Adrenal gland (tissue), 19 donors: ENCODE measurements at places on chromosomes 1 and 21. TPM values are rescaled to one million over a fixed set of nuclear protein-coding genes. Genes with fewer than 3 reads are reported as not detected.

The CLCA4 gene
- 0.20 TPM for polyA plus RNA-seq

DNA sequence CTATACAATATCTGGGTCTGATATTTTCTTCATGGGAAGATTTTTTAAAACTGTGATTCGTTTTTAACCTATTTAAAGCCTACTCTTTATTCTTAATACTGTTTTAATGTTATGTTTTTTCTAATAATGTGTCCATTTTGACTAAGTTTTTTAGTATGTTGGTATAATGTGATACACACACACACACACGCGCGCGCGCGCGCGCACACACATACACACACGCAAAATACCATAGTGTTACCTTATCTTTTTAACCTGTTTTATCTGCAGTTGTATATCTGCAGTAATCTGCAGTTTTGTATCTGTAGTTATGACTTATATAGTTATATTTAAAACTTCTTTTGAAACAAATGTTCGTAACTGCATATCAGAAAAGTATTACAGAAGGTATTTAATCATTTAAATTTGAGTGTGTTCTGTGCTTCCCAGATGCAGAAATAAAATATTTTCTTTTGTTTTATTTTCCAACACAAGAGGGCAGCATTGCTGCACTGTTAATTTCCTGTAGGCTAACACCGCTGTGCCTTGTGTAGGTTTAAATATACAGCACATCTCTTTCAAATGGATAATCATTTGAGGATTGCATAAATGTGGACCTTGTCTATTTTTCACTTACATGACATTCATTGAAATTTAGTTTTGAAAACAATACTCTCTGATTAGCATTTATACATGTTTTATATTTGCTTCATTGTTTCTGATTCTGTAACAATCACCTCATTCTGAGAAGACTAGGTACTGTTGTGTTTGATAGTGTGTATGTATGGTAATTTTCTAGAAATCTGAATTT lies 166.1 kb downstream of the PDE4B start:
- H3K36me3 ChIP-seq = no peaks in the 10 kb centered on the region
- H3K27ac ChIP-seq = no peak overlapping the region
- no peaks in the 10 kb centered on the region for H3K27me3 ChIP-seq
- H3K4me3 ChIP-seq = no peak overlapping the region
- no peaks in the 10 kb centered on the region for H3K4me1 ChIP-seq

DNA sequence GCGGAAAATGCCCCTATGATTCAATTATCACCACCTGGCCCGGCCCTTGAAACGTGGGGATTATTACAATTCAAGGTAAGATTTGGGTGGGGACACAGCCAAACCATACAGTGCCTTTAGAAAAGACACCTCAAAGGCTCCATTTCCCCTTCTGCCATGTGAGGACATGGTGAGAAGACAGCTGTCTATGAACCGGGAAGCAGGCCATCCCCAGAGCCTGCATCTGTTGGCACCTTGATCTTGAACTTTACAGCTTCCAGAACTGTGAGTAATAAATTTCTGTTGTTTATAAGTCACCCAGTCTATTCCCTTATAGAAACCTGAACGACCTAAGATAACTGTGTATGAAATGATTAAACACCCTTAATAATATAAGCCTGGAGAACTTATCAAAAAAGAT lies 61.6 kb downstream of the KIFAP3 start:
- H3K36me3 ChIP-seq = no peaks in the 10 kb centered on the region
- H3K27me3 ChIP-seq = no peaks in the 10 kb centered on the region
- H3K4me1 ChIP-seq = no peaks in the 10 kb centered on the region
- H3K4me3 ChIP-seq = no peak overlapping the region
- H3K27ac ChIP-seq = no peak overlapping the region
- DNase-seq = no peak

DNA sequence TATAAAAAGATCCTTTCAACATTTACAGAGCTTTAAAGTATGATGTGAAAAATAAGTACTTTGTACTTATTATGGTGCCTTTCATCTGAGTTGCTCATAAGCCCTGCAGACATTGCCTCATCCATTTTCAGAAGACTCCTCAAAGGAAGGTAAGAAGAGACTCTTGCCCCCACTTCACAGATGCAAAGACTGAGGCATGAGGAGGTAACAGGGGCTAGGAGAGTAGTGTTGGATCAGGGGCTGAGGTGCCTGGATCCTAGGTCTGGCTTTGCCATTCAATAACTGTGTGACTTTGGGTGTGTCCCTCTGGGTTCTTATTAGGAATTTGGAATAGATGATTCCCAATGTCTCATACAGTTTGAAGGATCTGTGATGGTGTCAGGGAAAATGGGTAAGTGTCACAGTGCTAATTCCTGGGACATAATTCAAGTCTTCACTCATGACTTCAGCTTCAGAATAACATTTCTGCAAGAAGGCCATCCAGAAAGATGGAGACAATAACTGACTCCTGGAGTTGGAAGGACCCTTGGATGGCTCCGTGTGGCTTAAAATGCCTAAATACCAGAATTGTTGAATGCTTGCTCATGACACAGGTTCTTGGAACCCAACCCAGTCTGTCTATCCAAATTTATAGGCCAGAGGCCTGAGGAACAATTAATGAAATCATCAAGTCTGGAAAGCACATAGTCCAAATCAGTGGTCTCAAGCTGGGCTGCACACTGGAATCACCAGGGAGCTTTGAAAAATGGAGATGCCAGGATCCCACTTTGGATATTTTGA lies 93.1 kb upstream of the RUNX1 start:
- H3K4me1 ChIP-seq = no peaks in the 10 kb centered on the region
- no peak overlapping the region for H3K27ac ChIP-seq
- H3K27me3 ChIP-seq = no peaks in the 10 kb centered on the region

GRCh38 chr1:68490046-68490651 lies 6.7 kb downstream of the DEPDC1 start:
- no peaks in the 10 kb centered on the region for H3K4me1 ChIP-seq
- no peaks in the 10 kb centered on the region for H3K27me3 ChIP-seq
- no peak overlapping the region for H3K4me3 ChIP-seq
- H3K36me3 ChIP-seq = no peaks in the 10 kb centered on the region

GRCh38 chr1:78833491-78833890 lies 173.0 kb downstream of the ADGRL4 start:
- H3K27me3 ChIP-seq = no peaks in the 10 kb centered on the region
- no peaks in the 10 kb centered on the region for H3K4me1 ChIP-seq
- DNase-seq = no peak
- H3K36me3 ChIP-seq = no peaks in the 10 kb centered on the region
- H3K27ac ChIP-seq = no peak overlapping the region

GRCh38 chr1:41758500-41758899 lies 160.2 kb downstream of the HIVEP3 start:
- no peak overlapping the region for H3K27ac ChIP-seq
- H3K27me3 ChIP-seq = no peaks in the 10 kb centered on the region
- no peaks in the 10 kb centered on the region for H3K36me3 ChIP-seq
- H3K4me1 ChIP-seq = no peaks in the 10 kb centered on the region

GRCh38 chr1:11571906-11572616 lies 82.2 kb downstream of the FBXO2 start:
- no peaks in the 10 kb centered on the region for H3K36me3 ChIP-seq
- no peaks in the 10 kb centered on the region for H3K4me1 ChIP-seq
- H3K27ac ChIP-seq = no peak overlapping the region
- H3K27me3 ChIP-seq = no peaks in the 10 kb centered on the region
- no peak overlapping the region for H3K4me3 ChIP-seq

The GJC2 gene
- polyA plus RNA-seq = 2.1 TPM

The MMEL1 gene
- 8.2 TPM for polyA plus RNA-seq

GRCh38 chr1:118698911-118699310 lies 289.2 kb downstream of the TBX15 start:
- H3K4me1 ChIP-seq = no peaks in the 10 kb centered on the region
- H3K36me3 ChIP-seq = no peaks in the 10 kb centered on the region
- no peak overlapping the region for H3K27ac ChIP-seq
- H3K4me3 ChIP-seq = no peak overlapping the region
- no peak for DNase-seq

DNA sequence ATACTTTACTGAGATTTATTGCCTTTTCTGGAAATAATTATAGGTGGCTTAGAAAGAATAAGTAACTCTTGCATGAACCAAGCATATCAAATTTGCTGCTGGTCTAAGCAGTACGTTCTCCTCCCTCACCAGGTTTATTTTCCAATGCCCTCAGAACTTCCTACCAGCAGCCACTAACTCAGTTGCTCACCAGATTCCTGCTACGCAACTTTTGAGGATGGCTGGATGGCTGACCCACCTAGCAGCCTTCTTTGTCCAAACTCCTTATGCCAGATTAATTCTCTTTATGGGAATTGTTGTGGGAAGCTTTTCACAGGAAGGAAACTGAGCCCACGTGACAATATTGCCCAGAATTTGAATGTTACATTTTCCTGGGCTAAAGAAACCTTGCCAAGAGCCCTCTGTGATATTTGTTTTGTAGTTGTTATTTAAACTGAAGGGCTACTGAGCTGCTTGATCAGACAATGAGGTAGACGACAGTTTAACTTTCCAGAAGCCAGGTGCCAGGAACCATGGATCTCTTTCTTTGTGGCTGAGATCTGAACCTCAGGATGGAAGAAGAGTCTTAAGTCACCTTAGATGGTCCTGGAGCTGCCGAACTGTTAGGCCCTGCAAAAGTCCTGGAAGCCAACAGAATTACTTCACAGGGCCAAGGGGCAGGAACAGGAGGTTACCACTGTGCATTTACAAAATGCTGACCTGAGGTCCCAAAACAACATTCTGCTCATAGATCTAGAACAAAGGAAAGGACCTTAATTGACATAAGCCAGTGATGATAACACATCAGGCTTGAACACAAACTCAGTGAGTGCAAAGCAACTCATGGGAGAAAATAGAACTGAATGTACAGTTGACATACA lies 85.5 kb upstream of the ATP1A1 start:
- H3K27me3 ChIP-seq = no peaks in the 10 kb centered on the region
- no peak for DNase-seq
- H3K27ac ChIP-seq = no peak overlapping the region
